GM23248 (cell line): ENCODE measurements at places on chromosomes 16 and 17. TPM values are rescaled to one million over a fixed set of nuclear protein-coding genes. Genes with fewer than 3 reads are reported as not detected.

GRCh38 chr17:72534265-72534664, 413.4 kb downstream of the SOX9 start:
- DNase-seq, result no peak

DNA sequence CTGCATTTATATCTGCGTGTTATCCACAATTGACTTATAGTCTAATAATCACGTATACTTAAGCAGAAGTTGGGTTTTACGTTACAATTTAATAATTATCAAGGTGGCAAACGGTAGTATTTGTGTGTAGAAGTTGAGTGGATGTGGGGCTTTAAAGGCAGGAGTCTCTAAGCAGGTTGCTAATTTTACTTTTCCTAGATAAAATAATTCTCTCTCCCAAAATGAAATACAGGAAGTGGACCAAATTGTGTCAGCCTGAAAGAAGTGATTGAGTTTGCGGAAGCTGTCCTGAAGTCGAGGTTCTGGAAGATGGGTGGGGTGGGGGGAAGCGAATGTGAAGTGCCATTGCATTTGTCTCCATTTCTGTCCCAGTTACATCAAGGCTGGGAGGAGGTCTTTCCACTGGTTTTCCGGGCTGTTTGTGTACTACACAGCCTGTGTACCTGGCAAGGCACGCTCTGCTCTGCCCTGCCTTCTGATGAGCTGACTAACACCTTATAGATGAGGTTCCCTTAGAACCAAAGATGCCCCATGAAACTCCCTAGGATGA, 385.1 kb downstream of the WWOX start:
- no peak for DNase-seq

- peak; percentile 36 for DNase-seq
Measured at GRCh38 chr17:61396586-61397085, 3.0 kb upstream of the TBX2 start.

DNA sequence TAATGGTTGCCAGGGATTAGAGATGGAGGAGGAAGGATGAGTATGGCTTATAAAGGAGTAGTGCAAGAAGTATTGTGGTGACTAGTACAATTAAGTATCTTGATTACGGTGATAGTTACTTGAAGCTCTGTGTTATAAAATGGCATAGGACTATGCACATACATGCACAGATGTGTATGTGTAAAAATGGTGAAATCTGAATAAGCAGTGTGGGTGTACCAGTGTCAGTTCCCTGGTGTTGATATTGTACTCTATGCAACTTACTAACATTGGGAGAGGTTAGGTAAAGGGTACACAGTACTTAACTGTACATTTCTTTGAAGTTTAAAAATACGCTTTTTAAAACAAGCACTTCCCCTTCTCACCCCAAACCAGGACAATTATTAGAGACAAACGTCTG, 48.5 kb downstream of the NSRP1 start:
- DNase-seq, result no peak

SULT1A1 gene
- not detected in 2 replicates for polyA plus RNA-seq

KRT34 gene
- 39.8 and 42.2 TPM in 2 replicates for polyA plus RNA-seq

- DNase-seq, result no peak
Measured at GRCh38 chr17:27009087-27009486, 284.8 kb upstream of the WSB1 start.

SHBG gene
- polyA plus RNA-seq, result 0.96 and 1.0 TPM in 2 replicates

GRCh38 chr16:4475880-4476788, at the start of gene HMOX2:
HMOX2 (plus strand) TSS chr16:4476398; CDS start chr16:4505525, 29,127 bp downstream.
- DNase-seq, result peak; percentile 95

DNA sequence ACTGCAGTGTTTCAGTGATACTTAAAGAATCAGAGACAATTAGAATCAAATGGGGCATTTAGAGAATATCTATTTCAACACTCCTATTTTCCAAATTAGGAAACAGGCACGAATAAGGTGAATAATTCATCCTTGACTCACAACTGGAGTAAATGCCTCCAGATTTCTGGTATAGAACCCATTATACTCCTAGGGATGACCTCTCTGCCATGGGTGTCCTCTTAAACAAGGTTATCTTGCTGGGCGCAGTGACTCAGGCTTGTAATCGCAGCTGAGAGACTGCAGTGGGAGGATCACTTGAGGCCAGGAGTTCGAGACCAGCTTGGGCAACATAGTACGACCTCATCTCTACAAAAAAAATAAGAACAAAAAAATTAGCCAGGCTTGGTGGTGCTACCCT, 139.8 kb upstream of the ELAC2 start:
- DNase-seq, result peak; percentile 47

OSBPL7 gene
- polyA plus RNA-seq, result 1.4 and 2.0 TPM in 2 replicates

- no peak for DNase-seq
Measured at GRCh38 chr16:55876854-55877253, 1.7 kb upstream of the CES5A start.

TMC6 gene
- polyA plus RNA-seq, result 0.20 TPM in 1 of 2 replicates, not detected in the other

DNA sequence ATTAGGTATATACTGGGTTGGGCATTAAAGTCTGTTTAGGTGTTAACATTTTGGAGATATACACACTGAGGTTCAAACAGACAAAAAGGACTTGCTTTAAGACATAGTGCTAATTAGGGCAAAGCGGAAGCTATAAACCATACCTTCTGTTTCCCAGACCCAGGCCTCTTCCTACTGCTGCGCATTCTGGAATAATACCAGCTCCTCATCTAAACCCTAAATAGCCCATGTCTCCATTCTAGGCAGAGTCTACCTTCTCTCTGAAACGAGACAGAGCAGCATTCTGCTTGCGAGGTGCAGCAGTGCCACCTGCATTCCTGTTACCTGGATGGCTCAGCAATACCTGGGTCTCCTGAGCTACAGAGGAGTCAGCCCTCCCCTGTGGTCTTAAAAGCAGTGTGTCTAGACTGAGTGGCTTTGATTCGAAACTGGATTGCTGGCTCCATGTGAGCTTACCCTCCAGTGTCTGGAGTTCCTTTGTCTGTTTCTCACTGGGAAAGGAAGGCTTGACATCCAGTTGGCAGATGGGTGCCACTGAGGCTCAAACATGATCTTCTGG, 6.4 kb downstream of the YPEL2 start:
- no peak for DNase-seq

- peak; percentile 83 for DNase-seq
Measured at GRCh38 chr16:74521691-74522090, 85.2 kb downstream of the GLG1 start.

GRCh38 chr17:48593840-48594537, 410 bp upstream of the HOXB5 start:
- peak; percentile 87 for DNase-seq

- DNase-seq, result no peak
Measured at GRCh38 chr17:17833658-17834357, 3.0 kb downstream of the SREBF1 start.

LYRM9 gene
- 13.2 and 15.4 TPM in 2 replicates for polyA plus RNA-seq

HES7 gene
- polyA plus RNA-seq, result not detected in 2 replicates

GLIS2 gene
- polyA plus RNA-seq, result 6.8 and 7.3 TPM in 2 replicates

- DNase-seq, result no peak
Measured at GRCh38 chr17:30379903-30380381, 1.2 kb downstream of the CPD start.

DNA sequence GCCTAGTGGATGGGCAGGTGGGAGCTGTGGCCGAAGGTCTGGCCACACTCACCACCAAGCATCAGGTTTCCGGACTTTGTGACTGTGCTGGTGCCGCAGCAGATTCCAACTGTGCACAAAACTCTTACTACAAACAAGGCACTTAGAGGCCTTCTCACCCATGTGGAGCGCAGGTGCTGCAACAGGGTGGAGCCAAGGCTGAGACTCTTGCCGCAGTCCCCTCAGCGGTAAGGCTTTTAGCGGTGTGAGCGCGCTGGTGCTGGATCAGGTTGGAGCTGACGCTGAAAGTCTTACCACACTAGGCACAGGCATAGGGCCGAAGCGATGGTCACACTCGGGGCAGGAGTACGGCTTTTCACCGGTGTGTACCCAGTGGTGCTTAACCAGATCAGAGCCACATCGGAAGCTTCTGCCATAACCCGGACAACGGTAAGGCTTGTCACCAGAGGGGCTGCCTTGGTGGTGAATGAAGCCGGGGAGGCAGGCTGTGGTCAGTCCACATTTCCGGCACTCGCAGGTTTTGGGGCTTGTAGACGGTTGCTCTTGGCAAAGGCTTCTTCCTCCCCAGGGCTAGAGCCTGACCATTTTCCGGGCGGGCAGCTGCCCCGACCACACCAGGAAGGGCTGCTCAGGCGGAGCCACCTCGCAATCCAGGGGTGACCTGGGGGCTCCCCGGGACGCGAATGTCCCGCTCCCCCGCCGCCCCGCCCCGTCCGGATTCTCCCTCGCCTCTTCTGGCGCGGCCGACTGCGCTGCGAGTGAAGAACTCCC, 1.0 kb upstream of the ARMC5 start:
- DNase-seq, result peak; percentile 67

DNA sequence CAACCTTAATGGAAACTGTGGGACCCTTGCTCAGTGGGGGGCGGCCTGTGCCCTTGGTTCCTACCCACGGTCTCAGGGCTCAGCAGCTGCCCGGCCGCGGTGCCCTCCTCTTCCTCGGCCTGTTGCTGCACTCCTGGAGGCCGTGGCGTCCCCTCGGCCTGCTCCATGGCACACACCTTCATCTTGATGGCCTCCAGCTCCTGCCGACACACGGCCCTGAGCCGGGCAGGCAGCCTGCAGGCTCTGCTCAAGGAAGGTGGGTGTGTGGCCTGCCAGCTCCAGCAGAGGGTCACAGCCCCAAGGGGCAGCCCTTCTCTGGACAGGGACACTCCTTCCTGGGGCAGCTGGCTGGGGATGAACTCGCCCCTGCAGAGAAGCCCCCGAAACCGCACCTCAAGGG, 718 bp downstream of the PABPN1L start:
- DNase-seq, result no peak

DNA sequence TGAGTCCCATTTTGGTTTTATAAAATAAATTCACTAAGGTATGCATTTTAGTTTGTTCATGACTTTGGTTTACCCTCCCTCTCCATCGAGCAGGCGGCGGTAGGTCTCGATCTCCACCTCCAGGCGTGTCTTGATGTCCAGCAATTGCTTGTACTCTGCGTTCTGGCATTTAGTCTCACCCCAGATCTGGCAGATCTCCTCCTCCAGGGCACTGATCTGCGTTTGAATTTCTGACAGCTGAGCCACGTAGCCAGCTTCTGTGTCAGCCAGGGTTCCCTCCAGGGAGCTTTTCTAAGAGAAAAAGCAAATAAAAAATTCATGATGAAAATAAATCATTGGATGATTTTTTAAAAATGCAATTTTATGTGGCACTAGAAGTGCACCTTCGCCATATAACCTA, 4.2 kb downstream of the KRT24 start:
- DNase-seq, result no peak

GRCh38 chr16:19242987-19243575, 42.5 kb upstream of the CLEC19A start:
- no peak for DNase-seq

DNA sequence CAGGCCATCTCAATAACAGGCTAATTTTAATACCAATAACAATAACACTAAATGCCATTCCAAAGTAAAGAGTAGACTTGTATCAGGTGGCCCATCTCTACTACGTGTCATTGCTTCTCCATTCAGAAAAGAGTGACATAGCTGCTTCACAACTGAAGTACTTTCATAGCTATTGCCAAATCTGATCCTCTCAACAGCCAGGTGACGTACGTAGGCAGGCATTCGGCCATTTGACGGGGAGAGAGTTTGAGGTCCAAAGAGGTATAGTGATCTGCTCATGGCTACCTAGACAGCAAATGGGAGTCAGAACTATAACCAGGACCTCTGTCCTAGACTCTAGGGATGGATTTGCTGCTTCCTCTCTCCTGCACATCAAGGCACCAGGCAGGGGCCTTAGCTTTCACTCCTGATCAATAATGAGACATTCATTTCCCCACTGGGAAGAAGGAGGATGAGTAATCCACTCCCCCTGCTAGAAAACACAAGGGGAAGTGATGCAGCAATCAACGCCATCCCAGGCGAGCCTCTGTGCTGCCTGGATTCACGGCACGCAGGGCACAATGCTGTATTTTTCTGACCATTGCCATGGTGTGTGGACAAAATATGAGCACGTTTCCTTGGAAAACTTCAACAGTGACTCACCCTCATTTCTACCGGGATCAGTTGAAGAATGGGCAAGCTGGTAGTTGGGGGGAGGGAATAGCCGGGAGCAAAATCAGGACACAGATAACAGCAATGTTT, 80.9 kb downstream of the SPACA3 start:
- peak; percentile 20 for DNase-seq

DNA sequence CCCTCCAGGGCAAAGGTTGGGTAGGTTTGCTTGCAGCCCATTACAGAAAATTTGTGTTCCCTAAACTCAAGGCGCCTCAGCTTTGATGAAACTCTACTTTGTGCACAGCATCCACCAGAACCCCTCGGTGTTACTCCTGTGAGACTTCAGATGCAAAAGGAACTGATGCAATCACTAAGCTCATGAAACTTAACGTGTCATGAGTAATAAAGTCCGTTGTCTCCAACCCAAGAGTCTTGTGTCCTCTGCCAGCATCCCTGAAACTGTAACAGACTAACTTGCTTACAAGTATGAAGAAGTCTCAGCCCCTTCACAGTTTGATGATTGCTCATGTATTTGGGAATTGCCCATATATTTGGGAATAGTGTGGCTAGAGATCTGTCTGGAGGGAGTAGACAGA, 74.8 kb upstream of the MARCHF10 start:
- peak; percentile 80 for DNase-seq

GRCh38 chr17:38628441-38628840, 22.7 kb upstream of the SRCIN1 start:
- no peak for DNase-seq

BAIAP3 gene
- 0.23 and 0.24 TPM in 2 replicates for polyA plus RNA-seq

DNA sequence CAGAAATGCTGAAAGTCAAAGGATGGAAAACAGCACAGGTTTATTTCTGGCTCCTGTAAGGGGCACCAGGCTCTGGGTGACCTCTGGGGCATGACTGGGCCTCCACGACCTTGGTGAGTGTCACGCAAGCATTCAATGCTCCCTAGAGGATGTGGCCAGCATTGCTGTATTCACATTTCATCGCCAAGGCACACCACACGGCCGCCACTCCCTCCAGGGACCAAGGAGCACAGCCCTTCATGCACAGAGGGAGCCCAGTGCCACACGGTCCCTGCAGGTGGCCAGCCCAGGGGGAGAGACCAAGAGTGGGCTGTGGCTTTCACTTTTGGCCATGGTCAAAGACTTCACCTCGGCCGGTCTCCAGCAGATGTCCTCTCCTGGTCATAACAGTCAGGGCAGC, 137.4 kb upstream of the TNRC6C start:
- no peak for DNase-seq
